Mesothelial cell of epicardium (in vitro differentiated cells): ENCODE measurements at places on chromosomes 2 and 18. TPM values are rescaled to one million over a fixed set of nuclear protein-coding genes. Genes with fewer than 3 reads are reported as not detected.

DNA sequence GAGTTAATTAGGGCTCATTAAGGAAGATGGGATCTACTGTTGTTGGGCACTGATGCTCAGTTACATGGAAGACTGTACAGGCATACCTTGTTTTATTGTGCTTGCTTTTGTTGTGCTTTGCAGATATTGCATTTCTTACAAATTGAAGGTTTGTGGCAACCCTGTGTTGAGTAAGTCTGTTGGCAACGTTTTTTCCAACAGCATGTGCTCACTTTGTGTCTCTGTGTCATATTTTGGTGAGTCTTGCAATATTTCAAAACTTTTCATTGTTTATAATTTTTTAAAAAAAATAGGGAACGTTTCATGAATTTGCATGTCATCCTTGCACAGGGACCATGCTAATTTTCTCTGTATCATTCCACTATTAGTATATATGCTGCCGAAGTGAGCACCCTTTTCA lies 15.6 kb downstream of the PHLPP1 start:
- H3K4me1 ChIP-seq = peaks cover 20% of the 10 kb centered on the region
- DNase-seq = no peak
- H3K36me3 ChIP-seq = peaks cover 20% of the 10 kb centered on the region

DNA sequence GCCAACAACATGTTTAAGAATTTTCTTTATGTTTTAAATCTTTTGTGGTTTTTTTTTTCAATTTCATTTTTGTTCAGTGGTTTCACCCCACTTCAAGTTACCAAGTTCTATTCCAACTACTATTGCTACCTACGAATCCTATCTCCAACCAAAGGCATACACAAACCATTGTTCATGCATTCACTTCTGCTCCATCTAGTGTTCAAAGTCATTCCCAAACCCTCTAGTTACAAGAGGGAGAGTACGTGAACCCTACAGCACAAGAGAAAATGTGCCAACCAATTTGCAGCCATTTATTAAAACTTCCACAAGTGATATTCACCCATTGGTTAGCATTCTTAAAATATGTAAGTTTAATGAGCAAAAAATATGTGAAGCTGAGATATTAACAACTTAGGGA lies 295.1 kb upstream of the KYNU start:
- no peaks in the 10 kb centered on the region for H3K27me3 ChIP-seq
- no peaks in the 10 kb centered on the region for H3K36me3 ChIP-seq
- no peaks in the 10 kb centered on the region for H3K4me1 ChIP-seq
- DNase-seq = no peak
- H3K4me3 ChIP-seq = no peak overlapping the region

GRCh38 chr2:129464036-129464435 lies 515.4 kb upstream of the RAB6C start:
- H3K27me3 ChIP-seq = peaks cover 13% of the 10 kb centered on the region
- no peak overlapping the region for H3K27ac ChIP-seq
- no peaks in the 10 kb centered on the region for H3K36me3 ChIP-seq
- no peak overlapping the region for H3K4me3 ChIP-seq
- H3K4me1 ChIP-seq = no peaks in the 10 kb centered on the region
- DNase-seq = no peak

DNA sequence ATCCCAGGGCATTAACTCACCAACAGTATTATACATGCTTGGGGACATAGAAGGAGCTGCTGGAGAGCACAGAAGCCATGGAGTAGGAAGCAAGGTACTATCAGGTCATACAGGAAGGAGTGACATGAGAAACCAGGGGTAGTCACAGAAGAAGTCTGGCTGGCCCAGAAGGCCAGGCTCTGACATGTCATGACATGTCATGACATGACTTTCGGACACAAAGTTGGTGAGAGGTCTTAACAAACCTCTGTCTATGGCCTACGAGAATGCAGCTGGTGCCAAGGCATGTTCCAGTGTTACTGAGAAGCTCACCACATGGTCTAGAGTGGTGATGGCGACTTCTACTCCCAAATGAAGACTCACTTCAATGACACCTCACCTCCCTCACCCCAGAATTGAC lies 3.3 kb upstream of the CERS6 start:
- no peak overlapping the region for H3K4me3 ChIP-seq
- H3K27ac ChIP-seq = no peak overlapping the region
- no peaks in the 10 kb centered on the region for H3K27me3 ChIP-seq
- no peaks in the 10 kb centered on the region for H3K36me3 ChIP-seq

- H3K36me3 ChIP-seq = no peaks in the 10 kb centered on the region
- H3K27me3 ChIP-seq = peaks cover 7% of the 10 kb centered on the region
- DNase-seq = no peak
- no peak overlapping the region for H3K4me3 ChIP-seq
- H3K4me1 ChIP-seq = peaks cover 25% of the 10 kb centered on the region
Observed at GRCh38 chr2:238700117-238700457, 147.8 kb upstream of the TWIST2 start.

GRCh38 chr18:12377556-12378197 lies 650 bp upstream of the AFG3L2 start:
- H3K4me3 ChIP-seq = peak overlapping the region; percentile 84
- no peaks in the 10 kb centered on the region for H3K27me3 ChIP-seq
- H3K4me1 ChIP-seq = peaks cover 31% of the 10 kb centered on the region
- H3K27ac ChIP-seq = peak overlapping the region; percentile 99

- peaks cover 5% of the 10 kb centered on the region for H3K36me3 ChIP-seq
- peaks cover 41% of the 10 kb centered on the region for H3K4me1 ChIP-seq
- H3K27me3 ChIP-seq = no peaks in the 10 kb centered on the region
- H3K4me3 ChIP-seq = no peak overlapping the region
Observed at GRCh38 chr2:67075530-67076238, 321.4 kb upstream of the ETAA1 start.

NEDD4L gene
- total RNA-seq = 134 to 141 TPM (median 135 TPM) in 3 replicates

ARHGAP28 gene
- total RNA-seq = 153 to 161 TPM (median 159 TPM) in 3 replicates

SLC11A1 gene
- total RNA-seq = 0.53 to 0.79 TPM (median 0.76 TPM) in 3 replicates
